Tongue (tissue), 3 donors: ENCODE measurements at places on chromosomes 5 and 9.
A peak's percentile ranks its signal among the peaks of the same experiment; 100 is the strongest.

GRCh38 chr5:74482990-74483389 is 157.5 kb downstream of the ENC1 start:
- peak; percentile 16 for DNase-seq

GRCh38 chr5:125559296-125559695 is 812.9 kb upstream of the ZNF608 start:
- DNase-seq = peak; percentile 47

- peak; percentile 67 for DNase-seq
Measured at GRCh38 chr5:81151546-81151945, 81.6 kb upstream of the CKMT2 start.

DNA sequence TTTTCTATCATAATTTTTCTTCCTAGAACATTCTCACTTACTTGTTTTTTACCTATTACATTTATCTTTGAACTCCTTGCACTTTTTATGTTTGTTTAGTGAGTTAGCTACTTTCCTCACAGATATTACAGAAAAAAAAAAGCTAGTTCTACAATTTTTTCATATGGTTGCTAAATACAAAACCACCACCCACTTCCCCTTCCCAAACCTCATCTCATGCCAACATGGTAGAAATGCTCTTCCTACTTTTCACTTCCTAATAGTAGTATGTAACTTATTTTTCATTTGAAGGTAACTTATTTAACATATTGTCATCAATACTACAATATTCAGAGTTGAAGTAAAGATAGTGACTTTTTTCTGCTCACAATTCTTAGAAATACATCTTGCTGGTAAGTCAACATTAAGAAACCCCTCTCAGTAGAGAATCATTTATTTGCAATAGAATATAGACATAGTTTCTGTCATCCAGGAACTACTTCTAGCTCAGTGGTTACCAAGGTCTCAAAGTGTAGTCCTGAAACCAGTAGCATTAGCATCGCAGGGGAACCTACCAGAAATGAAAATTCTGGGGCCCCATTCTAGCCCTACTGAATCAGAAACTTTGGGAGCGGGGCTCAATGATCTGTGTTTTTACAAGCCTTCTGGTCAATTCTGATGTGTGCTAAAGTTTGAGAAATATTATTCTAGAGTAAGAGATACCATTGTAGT is 1124.6 kb downstream of the DTWD2 start:
- no peak for DNase-seq

DNA sequence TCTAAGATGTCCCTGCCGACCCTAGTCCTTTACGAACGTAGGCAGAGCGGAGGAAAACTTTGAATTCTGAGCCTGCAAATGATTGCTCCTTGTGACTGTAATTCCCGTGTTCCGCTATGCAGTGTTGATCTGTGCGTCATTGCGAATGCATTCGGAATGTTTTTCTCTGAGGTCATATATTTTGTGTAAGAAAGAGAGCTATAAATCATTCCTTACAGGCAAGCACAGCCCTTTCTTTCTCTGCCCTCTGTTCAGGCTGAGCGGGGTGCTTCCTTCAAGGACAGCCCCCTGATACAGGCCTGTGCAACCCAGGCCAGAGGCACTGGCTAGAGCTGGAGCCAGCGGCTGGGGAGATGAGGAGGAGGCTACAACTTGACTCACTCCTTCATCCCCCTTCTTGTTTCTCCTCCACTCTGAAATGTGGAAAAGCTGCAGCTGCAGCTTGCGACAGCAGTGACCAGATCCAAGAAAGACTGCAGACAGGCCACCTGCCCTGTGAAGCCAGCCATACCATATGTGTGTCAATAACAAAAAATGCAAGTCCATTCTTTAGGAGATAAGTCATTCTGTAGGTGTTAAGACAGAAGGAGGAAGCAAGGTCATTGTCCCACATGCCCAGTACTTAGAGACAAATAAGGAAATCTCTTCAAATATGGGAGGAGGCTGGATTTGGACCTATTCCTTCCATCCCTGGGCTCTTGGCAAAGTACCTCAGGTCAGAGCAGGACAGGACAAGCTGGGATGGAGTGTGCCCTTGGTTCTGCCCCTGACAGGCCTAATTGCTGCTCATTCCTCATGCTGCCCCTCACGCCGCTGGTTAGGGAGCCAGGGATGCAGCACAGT is 345.7 kb upstream of the WWC1 start:
- DNase-seq = peak; percentile 55

DNA sequence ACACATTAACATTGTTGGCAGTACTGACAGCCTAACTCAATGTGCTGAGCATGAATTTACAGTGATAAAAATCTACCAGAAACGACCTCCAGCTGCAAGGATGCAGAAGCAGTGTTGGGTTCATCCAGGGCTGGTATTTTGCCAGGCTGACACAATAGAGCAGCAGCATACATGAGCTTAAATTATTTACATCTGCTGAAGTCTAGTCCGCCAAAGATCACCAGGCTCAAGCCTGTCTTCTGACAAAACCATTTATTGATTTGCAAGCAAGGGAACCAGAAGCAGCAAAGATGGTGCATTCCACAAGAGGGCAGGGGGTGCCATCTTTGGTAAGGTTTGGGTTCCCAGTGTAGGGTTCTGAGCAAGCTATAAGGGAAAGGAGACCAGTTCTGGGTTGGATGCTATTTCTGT is 8.7 kb upstream of the C5orf34 start:
- DNase-seq = peak; percentile 26

DNA sequence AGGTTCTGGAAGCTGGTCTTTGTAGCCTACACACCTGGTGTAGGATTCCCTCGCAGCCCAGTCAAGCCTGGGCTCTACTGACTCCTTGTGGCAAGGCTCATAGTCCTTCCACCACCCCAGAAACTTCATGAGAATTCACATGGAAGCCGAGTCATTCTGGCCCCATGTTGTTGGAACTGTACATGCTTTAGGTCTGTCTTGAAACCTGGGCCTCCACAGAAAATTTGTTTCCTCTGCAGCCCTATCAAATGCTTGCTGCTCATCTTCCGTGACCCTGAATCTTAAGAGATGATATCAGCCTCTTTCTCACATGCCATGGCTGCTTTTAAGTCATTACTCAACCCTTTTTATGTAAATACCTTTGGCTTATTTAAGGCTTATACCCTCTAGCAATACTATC is 113.4 kb upstream of the GRHPR start:
- no peak for DNase-seq

DNA sequence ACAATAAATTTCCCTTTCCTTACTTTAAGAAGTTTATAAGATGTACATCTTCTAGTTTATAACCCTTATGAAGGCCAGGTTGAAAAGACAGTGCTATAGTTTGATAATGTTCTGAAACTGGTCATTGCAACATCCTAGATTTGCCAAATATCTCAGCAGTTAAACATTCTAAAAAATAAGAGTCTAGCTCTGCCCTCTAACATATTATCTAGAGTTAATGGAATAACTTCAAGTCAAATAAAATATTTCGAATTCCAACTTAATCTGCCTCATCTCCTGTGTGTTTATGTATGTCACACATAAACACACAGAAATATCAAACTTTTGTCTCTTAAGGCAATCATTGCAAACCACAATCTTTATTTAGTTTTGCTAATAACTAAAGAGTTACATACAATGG is 796.6 kb downstream of the TLE1 start:
- DNase-seq = no peak

GRCh38 chr5:176810081-176810597 is at the start of gene UNC5A:
Gene UNC5A, plus strand, starts transcription at chr5:176810559. Its CDS starts 192 bp downstream, at chr5:176810751.
- peak; percentile 65 for DNase-seq
